ENCODE measurements at places on chromosomes 4 and X.

DNA sequence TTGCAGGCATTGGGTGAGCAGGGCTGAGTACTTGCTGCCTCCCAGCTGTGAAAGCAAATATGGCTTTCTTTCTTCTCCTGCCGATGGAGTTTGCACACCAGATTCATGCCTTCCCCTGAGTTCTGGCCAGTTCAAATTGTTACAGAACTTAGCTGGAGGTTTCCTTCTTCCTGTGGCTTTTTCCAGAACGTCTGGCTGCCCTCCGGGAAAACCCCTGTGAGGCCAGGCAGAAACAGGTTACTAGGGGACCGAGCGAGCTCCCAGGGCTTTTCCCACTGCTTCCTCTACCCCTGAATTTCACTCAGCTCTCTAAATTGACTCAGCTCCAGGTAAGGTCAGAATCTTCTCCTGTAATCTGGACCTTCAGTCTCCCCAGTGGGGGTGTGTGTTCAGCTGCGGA, 482.4 kb downstream of the C4orf33 start:
- no peak for DNase-seq

DNA sequence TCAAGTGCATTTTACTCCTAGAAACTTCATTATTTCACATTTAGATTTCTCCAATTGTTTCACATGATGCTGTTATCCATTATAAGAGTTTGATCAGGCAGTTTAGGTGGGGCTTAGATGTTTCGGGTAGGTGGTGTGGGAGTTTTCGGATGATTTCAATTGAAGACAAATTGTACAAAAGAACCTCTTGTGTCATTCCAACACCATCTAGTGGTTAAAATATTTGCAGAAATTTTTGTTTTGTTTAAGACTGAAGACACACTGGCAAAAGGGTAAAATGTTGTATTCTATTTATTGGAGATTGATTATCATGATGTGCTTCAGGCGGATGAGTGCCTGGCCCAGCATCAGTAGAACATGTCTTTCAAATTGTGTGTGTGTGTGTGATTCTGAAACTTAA, 212.7 kb downstream of the SH3BGRL start:
- no peak for DNase-seq

DNA sequence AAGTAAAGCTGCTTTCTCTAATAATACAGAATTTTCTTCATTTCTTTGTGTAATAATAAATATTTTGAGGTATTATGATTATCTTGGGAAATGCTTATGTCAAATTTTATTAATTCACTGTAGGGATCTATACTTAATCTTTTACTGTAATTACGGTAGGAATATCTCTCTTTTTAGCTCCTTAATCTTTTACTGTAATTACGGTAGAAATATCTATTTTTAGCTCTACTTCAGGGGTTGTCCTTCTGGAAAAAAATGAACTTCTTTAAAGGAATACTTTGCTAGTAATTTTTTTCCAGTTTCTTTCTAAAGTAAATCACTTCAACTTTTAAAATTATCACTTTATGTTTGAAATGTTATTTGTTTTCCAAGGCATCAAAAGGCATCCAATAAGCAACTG, 2229.4 kb upstream of the AGA start:
- DNase-seq: no peak

DNA sequence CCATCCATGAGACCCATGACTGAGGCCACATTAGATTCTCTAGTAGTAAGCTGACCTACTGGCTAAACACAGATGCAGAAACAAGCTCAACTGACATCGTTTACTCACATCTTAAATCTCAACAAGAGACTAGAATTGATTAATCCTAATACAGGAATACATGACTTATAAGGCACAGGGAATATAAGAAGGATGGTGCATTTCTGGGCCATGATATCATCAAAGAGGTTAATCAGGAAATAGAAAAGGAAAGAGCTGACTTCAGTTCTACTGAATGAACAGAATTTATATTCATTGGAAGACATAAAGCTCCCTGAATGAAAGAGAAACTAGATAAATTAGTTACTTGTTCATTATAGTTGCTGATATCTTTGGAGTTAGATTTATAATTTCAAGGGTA, 1406.5 kb downstream of the STIM2 start:
- no peak for DNase-seq

GRCh38 chr4:76607266-76607799, 172.3 kb downstream of the SHROOM3 start:
- no peak for DNase-seq

- peak; percentile 36 for DNase-seq
Measured at GRCh38 chrX:31136144-31136611, 64.3 kb upstream of the FTHL17 start.

DNA sequence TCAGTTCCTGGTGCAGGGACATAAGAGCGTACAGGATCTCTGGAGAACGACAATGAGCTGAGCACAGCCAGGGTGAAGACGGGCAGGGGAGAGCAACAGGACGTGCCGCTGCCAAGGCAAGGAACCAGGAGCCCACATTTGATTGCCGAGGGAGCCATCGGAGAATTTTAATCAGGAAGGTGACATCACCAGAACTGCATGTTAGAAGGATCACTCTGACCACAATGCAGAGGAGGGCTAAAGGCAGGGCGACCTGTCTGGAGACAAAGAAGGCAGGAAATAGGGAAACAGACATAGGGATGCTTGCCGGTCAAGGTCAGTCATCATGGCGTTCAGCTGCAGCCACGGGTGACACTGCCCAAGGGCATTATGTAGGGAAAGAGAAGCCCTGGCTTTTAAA, 81.4 kb downstream of the RBM47 start:
- no peak for DNase-seq

- DNase-seq: no peak
Measured at GRCh38 chrX:29107231-29107630, 520.0 kb downstream of the IL1RAPL1 start.

DNA sequence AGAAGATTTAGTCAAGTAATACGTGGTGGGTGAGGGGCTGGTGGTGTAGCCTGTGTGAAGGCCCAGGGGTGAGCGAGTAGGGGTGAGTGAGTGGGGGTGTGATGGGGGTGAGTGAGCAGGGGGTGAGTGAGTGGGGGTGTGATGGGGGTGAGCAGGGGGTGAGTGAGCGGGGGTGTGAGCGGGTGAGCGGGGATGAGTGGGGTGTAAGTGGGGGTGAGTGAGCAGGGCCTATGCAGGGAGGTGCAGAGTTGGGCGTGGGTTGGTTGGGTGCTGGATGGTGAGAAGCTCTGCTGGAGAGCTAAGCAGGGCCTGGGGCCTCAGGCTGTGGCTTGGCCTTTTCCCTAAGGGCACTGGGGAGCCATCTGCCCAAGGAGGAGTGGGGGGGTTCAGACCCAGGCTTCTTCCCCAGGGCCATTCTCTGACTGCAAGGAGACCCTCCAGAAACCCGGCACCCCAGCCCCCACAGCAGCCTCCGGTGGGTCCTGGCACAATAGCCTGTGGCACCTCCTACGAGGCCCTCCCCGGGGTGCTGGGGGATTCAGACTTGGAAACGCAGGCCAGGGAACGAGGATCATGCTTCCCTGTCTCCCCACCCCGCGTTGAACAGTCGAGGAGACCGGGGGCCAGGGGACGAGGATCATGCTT, 30.4 kb downstream of the SH3TC1 start:
- DNase-seq: no peak

DNA sequence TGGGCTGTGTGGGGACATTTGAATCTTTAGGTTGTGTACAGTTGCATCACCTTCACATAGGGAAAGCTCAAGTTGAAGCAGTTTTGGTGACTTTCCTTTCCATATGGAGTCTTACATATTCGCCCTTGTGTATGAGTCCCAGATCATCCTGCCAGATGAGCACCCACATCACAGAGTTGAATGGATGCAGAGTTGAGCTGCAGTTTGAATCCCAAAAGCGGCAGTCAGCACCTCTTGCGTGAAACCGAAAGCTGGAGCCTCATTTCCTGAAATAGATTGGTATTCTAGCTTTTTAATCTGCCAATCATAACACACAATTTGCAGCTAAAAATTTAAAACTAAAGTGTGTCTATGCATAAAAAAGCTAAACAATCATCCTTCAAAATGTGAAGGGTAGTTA, 162.9 kb upstream of the DIPK2B start:
- no peak for DNase-seq

DNA sequence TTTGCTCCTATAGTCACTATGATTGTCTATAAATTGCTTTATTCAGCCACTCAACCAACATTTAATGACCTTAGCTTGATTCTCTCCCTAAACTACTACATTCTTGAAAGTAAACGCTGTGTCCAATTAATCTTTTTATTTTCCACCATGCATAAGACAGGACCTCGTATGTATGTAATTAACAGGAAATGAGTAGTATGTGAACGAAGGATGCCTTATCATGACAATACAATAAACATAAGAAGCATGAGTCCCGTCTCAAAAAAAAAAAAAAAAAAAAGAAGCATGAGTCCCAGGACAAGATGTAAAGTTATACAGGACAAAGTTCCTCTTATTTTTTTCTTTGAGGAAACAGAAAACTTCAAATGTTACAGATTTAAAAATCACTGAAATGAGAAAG, 92.5 kb downstream of the PPP3CA start:
- no peak for DNase-seq

DNA sequence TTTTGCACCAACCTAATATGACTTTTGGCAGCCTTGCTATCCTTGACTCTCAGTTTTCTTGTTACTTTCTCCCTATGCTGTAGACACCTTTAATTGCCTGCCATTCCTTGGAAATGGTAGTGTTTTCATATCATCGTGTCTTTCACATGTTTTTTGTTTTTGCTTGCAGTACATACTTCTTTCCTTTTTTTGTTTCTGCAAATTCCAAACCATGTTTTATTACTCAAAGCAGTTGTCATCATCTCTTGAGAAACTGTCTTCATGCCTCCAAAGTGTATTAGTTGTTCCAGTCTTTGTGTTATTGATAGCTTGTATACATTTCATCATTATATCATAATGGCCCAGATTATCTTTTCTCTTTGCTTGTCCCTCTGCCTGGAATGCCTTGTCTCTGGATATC, 57.1 kb downstream of the PDLIM5 start:
- no peak for DNase-seq

DNA sequence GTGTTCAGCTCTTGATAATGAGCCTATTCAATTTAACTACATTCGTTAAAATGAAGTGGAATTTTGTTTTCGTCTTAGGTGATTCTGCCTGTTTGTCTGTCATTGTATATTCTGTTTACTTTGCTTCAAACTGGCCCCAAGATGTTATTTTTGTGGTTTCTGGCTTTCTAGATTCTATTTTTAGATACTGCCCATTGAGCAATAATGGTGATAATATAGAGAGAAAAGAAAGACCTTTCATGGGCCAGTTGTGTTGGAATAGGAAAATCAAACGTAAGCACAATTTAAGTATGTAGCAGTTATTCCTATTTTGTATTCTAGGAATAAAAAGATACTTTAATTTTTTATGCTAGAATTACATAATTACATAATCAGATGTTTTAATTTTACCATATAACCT, 4.0 kb downstream of the CDKN2AIP start:
- DNase-seq: no peak

DNA sequence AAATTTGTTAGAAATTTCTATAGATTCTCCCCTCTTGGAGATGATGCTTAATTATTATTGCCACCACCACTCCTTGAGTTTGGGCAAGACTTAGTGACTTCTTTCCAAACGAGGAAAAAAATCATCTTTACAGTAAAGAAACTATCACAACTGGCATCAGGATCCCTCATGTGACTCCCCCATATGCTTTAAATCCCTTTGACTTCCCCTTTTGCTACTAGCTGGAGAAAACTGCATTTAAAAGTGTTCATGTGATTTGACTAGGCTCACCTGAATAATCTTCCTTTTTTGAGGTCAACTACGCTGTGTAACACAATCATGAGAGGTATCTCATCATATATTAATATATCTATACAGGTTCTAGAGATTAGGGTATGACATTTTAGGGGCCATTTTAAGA, 30.3 kb upstream of the ENOX2 start:
- no peak for DNase-seq

DNA sequence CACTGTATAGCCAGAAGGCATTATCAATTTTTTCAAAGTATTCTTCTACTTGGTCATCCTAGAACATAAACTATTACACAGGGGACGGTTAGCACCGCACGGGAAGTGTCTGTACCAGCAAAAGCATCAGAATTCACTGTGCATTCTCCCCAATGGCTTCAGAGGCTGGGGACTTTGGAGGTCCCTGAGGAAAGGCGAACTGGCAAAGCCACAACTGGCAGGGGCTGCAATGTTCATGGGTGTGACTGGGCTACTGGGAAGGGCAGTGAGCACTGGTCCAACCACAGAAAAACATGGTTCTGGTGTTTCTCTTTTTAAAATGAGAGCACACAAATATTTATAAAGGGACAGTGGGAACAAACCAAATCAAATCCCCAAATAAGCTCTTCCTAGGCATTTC, 83.5 kb downstream of the C4orf51 start:
- DNase-seq: no peak

- no peak for DNase-seq
Measured at GRCh38 chrX:135977611-135978010, 3.8 kb upstream of the MMGT1 start.

Measured in hematopoietic multipotent progenitor cell (in vitro differentiated cells).